Dermis blood vessel endothelial cell (primary cell): ENCODE measurements at places on chromosomes 2 and 18.
A peak's percentile ranks its signal among the peaks of the same experiment; 100 is the strongest.

GRCh38 chr2:232245111-232245510 is 133.4 kb upstream of the ALPP start:
- DNase-seq, result no peak

DNA sequence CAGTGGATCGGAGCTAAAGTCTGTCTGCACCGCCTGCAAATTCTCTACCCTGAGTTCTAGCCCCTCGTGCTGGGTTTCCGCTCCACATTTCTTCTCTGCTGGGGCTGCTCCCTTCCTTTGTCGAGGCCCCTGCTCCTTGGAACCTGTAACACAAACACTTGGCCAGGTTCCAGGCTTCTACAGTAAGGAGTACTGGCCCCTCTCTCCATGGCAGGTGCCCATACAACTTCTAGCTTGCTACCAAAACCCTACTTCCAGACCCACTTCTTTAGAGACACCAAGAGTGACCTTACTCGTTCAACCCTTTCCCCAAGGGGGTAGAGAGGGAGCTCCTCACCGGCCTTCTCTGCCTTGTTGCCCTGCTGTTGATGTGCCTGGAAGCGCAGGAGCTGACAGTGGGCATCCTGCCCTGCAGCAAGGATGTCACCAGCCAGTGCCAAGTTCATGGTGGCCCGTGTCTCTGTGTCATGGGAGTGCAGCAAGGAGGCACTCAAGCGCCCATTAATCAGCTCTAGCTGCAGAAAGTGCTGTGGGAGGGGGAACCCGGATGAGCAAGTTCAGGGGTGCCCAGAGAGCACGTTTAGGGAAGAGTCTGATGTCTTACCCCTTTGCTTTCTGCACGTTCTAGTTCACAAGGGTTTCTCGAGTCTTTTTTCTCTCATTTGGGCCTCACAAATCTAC is 1.1 kb downstream of the PREB start:
- no peak for DNase-seq

DNA sequence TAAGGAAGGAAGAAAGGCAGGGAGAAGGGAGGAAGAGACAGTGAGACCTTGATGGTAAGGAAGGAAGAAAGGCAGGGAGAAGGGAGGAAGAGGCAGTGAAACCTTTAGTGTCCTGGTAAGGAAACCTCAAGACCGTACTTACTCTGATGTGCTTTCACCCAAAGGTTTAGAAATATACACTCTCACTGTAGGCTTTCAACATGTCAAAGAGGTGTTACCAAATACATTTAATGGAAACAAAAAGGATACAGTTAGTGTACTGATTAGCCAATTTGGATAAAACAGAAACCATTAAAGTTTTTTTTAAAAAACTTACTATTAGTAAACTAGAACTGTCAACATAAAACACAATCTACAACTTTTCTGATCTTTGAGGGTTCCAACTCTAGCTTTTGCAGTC is 7.1 kb downstream of the FBXO15 start:
- DNase-seq, result no peak

GRCh38 chr2:222931659-222932058 is 70.8 kb downstream of the ACSL3 start:
- DNase-seq, result no peak

DNA sequence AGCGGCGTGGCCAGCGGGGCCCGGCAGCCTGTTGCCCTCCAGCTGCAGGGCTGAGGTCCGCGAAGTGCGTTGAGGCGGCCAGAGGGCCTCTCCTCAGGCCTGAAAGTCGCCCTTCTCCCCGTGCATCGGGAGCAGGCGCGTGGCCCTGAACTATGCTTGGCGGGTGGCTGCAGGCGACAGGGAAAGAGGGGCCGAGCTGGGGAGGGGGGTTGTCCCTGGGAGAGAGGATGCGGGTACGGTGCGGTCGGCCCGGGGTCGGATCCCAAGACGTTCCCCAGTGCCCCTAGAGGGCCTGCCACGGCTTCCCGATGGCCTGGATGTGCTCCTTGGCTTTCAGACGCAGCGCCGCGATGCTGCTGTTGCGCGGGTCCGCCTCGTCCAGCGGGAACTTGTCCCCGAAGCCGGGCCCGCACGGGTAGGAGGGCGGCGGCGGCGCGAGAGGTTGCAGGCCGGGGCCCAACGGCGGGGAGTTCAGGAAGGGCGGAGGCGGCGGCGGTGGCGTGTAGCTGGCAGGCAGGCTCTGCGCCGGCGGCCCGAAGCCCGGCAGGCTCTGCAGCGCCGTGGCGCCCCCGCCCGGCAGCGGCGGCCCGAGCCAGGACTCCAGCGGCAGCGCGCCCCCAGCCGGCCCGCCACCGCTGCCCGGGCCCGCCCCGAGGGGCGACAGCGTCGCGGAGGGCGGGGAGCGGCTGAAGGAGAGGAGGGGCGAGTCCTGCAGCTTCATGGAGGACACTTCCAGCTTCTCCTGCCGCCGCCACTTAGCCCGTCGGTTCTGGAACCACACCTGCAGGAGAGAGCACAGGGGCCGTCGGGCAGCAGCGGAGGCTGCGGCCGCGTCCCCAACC is 4.3 kb downstream of the RAX start:
- DNase-seq, result peak; percentile 44
